ENCODE measurements at places on chromosomes 12 and 14.

DNA sequence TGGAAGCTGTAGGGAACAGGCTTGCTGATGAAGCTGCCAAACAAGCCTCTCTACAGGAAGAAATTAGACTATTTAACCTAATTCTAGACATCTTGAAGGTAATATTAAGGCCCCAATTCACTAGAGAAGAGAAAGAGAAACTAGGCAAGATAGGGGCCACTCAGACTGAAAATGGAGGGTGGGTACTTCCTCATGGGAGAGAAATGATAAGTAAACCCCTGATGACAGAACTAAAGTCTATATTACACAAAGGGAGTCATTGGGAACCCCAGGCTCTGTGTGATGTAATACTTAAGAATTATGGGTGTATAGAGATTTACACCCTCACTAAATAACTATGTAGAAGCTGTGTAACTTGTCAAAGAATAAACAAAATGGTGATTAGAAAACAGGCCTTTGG is 64.3 kb downstream of the APOBEC1 start:
- no peak for DNase-seq

GRCh38 chr12:60394665-60395064 is 798.8 kb downstream of the SLC16A7 start:
- DNase-seq = no peak

DNA sequence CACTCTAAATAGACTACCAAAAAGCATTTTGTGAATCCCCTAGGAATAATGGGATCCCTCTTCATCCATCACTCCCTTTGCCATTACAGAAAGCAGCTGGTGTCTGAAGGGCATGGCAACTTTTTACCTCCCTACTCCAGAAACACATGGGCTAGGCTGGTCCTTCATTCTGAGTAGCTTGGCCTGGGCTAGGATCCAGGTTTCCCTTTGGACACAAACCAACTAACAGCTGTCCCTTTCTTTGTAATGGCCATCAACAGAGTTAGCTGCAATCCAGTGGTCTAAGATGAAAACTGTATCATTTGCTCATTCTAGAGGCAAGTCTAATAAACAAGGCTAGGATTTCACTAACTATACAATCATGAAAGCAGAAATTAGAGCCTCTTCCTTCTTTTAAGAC is 7.4 kb downstream of the GRIN2B start:
- no peak for DNase-seq

- no peak for DNase-seq
Observed at GRCh38 chr12:65296508-65297265, 18.2 kb downstream of the MSRB3 start.

GRCh38 chr12:106010741-106011140 is 128.0 kb downstream of the NUAK1 start:
- DNase-seq = no peak

DNA sequence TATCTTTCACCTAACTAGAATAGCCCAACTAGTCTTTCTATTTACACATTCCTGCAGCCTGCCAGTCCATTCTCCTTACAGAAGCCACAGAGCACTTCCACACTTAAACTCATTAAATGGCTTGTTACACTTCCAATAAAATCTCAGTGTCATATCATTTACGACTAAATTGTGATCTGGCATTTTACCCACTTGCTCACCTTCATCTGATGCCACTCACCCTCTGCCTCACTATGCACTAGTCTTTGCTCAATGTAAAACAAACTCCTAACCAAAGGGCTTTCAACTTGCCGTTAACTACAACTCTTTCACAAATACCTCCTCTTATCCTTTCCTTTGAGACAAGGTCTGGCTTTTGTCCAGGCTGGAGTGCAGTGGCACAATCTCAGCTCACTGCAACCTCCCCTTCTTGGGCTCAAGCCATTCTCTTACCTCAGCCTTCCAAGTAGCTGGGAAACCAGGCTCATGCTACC is 24.1 kb downstream of the YAF2 start:
- no peak for DNase-seq

GRCh38 chr12:11795192-11795912 is 145.9 kb downstream of the ETV6 start:
- DNase-seq = no peak
